RWPE2 (cell line): ENCODE measurements at places on chromosomes 2 and 18.

DNA sequence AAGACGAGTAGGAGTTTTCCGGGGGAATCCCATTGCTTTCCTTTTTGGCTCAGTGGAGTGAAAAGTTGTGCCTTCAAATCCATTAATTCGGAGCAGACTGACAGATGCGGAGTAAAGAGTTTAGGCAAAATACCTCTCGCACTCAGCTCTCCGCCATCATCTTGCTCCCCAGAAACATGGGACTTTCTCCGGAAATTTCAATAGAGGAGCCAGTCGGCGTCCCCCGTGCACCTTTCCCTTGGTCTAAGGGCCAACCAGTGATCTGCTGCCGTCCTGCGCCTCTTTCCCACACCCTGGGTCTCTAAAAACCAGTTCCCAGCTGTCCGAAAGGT is 318 bp downstream of the TYW5 start:
- DNase-seq: no peak

DNA sequence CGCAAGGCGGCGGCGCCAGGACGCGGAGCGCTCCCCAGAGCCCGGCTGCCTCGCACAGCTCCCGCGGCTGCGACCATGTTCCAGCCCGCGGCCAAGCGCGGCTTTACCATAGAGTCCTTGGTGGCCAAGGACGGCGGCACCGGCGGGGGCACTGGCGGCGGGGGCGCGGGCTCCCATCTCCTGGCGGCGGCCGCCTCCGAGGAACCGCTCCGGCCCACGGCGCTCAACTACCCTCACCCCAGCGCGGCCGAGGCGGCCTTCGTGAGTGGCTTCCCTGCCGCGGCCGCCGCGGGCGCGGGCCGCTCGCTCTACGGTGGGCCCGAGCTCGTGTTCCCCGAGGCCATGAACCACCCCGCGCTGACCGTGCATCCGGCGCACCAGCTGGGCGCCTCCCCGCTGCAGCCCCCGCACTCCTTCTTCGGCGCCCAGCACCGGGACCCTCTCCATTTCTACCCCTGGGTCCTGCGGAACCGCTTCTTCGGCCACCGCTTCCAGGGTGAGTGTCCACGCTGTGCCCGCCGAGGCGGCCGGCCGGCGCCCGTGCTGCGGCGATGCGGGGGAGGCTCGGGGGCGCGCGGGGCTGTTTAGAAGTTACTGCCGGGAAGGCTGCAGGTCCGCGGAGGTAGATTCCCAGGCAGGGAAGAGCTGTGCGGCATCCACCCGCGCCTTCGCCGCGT is 696 bp downstream of the EMX1 start:
- no peak for DNase-seq

DNA sequence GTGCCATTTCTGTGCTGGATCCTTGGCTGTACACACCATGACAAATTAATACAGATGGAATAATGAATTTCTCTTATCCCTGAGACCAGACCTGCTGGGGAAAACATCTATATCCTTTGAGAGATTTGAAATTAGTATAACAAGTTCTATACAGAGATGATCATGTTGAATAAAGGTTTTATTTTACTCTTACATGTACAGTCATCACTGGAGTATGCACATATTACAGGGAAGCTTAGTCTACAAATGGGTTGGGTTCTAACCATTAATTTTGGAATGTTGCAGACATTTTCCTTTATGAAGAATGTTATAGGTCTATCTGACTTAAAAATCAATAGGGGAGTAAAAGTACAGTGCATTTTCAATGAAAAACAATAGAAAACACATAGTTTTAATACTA is 29.9 kb upstream of the MMADHC start:
- DNase-seq: no peak

- no peak for DNase-seq
These were observed 42.8 kb downstream of the ITSN2 start for GRCh38 chr2:24317491-24317920.

- no peak for DNase-seq
These were observed 821.2 kb upstream of the ID2 start for GRCh38 chr2:7860693-7861092.

GRCh38 chr18:27527856-27528255 is 342.7 kb upstream of the CHST9 start:
- no peak for DNase-seq

GRCh38 chr2:43265001-43265400 is 38.6 kb upstream of the ZFP36L2 start:
- DNase-seq: no peak

- no peak for DNase-seq
These were observed 135.6 kb downstream of the TFCP2L1 start for GRCh38 chr2:121149384-121149783.

DNA sequence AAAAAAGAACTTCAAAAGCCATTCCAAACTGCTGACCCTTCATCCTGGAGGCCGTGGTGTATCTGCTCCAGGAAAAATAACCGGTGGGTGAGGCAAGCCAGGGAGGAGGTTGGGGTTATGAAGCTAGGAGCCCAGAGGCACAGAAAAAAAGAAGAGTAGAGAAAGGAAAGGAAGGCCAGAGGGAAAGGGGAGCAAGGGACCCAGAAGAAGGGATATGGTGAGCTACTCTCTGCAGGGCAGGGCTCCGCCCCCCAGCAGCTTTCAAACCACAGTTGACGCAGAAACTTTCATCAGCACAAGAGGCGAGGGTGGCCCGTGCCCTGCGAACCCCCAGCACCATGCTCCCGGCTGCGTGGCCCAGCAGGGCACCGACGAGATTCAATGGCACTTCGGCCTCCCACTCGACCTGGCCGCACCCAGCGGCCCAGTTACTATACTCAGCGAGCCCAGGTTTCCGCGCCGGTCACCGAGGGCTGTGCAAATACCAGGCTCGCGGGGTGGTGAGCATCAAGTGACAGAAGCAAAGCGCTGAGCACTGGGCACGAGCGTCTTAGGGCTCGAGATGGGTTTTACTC is 665 bp downstream of the MCM6 start:
- no peak for DNase-seq

DNA sequence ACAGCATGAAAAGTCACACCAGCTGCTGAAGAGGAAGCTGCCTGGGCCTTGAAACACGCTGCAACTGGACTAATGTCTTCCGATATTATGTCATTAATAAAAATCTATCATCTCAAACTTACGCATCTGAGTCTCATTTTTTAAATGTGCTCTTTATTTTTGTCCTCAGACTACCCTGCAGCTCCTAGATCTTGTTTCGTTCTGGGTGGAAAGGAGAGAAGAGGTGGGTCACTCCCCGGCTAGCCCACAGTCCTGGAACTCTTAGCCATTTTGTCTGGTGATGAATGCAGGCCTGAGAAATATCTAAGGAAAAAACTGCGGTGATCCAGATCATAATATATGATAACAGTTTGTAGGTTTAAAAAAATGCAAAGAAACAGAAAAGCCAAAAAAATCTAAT is 73.3 kb downstream of the TXNL1 start:
- no peak for DNase-seq

GRCh38 chr2:12797815-12798214 is 81.1 kb downstream of the TRIB2 start:
- DNase-seq: no peak

GRCh38 chr2:44510246-44510645 is 148.5 kb downstream of the CAMKMT start:
- DNase-seq: no peak

- no peak for DNase-seq
These were observed 50.5 kb upstream of the SLC1A4 start for GRCh38 chr2:64938607-64939285.

DNA sequence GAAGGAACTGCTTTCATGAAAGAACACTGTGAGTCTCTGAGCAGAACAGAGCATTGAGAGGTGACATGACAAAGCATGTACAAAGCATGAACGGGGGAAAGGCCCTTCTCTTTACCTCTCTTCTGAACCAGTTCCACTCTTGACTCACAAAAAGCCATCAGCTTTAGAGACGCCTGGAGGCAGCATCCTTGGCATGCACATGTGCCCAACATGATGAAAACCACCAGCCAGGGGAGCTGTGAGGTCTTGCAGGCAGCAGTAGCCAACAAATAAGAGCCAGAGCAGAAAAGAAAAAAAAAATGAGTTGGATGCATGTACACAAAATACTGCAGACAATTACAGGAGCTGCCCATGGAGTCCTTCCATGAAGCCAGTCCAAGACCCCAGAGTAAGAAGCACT is 95.5 kb upstream of the AGAP1 start:
- DNase-seq: no peak

DNA sequence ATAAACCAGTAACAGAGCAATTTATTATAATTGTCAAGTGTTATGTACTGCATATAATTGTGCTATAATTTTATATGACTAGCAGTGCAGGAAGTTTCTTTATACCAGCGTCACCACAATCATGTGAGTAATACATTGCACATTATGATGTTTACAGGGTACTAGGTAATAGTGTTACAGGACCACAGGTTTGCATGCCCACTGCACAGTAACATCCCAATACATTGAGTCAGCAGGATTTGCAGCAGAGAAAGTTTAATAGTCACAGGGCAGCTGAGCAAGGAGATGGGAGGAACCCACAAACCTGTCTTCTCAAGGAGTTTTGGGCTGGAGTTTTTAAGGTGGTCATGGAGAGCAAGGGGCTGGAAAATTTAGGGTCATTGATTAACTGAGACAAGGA is 1042.9 kb upstream of the ACVR2A start:
- DNase-seq: no peak

- no peak for DNase-seq
These were observed 333.3 kb downstream of the PLCL1 start for GRCh38 chr2:198137733-198138132.

DNA sequence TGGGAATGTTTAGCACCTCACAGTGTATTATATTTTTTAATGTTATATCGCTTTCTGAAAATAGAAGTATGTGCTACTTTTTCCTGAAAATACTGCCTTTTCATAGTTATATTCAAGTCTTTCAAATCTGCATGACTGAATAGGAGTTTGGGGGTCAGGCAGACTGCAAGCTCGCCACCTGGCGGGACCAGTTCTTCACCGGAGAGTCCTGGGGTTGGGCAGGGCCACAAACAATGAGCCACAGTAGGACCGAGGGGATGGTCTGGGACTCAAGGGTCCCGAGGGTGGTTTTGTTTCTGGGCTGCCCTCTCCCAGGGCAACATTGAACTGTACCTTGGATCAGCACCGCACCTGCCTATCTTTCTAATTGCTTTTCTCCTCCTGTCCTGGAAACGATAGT is 70.6 kb downstream of the VWA3B start:
- DNase-seq: no peak

DNA sequence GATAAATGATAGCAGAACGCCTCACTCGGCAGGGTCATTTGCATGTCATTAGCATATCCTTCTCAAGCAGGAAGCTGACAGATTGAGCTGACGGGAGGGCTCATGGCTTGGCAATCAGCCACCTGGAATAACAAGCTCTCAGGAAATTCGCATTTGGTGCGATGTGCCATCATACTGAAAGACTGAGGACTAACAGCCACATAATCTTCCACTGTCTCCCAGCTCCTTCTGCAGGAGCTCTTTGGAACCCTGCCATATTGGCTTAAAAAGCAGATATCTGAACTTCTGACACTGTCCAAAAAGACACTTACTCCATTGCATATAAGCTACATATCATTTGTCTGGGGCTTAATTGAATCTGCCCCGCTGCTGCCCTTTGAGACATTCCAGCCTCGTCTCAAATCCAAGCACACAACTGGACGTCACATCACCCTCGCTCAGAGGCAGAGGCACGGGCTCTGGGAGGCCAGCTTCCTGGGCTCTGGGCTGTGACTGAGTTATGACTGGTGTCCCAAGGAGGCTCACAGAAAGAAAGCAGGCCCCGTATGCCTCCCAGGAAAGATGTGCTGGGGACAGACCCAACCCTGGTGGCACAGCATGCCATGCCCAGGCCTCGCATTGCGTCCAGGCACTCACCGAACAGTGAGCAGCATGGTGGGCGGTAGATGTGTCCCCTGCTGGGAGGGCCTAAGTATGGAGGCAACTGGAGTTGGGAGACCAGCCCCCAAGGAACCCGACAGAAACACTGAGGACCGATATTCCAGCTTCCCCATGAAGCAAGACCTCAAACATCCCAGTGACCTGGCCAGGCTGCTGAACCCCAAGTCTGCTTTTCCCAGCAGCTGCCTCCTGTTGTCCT is 228.0 kb downstream of the ATAD2B start:
- DNase-seq: no peak

- no peak for DNase-seq
These were observed 84.4 kb upstream of the DYNAP start for GRCh38 chr18:54506516-54507261.

GRCh38 chr2:209426432-209426831 is 2.6 kb downstream of the MAP2 start:
- DNase-seq: no peak
